SW480 (cell line): ENCODE measurements at places on chromosomes 3 and 15.

DNA sequence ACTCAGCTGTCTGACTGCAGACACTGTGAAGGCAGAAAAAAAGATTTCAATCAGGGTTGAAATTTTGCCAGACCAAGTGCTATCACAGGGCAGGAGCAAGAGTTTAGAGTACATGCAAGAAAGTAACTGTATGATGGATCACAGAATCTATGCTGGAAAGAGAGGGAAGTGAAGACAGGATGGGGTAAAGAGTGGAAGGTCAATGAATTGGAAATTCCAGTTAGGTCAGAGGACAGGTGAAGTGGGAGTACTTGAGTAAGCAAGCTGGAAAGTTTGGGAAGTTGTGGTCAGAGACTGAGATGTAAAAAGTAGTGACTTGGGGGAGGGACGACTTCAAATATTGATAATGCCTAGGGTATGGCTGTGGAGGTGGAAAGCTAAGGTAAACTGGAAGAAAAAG lies 7.2 kb downstream of the SPG11 start:
- DNase-seq = no peak

DNA sequence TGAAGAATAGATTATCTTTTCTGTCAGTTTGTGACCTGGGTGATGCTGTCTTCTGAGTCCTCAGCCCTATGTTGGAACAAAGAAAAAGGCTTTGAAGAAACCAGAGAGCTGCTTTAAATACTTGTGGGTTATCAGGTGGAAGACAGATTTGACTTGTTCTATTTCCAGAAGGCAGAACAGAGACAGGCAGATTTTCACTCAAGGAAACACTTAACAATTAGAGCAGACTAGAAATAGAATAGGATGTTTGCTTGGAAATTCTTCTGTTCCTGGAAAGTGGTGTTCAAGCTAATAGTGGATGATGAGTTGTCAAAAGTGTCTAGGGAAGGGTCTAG lies 219.4 kb downstream of the UBE2E2 start:
- no peak for DNase-seq

- DNase-seq = no peak
Measured at GRCh38 chr15:89475661-89476060, 20.7 kb downstream of the RHCG start.

DNA sequence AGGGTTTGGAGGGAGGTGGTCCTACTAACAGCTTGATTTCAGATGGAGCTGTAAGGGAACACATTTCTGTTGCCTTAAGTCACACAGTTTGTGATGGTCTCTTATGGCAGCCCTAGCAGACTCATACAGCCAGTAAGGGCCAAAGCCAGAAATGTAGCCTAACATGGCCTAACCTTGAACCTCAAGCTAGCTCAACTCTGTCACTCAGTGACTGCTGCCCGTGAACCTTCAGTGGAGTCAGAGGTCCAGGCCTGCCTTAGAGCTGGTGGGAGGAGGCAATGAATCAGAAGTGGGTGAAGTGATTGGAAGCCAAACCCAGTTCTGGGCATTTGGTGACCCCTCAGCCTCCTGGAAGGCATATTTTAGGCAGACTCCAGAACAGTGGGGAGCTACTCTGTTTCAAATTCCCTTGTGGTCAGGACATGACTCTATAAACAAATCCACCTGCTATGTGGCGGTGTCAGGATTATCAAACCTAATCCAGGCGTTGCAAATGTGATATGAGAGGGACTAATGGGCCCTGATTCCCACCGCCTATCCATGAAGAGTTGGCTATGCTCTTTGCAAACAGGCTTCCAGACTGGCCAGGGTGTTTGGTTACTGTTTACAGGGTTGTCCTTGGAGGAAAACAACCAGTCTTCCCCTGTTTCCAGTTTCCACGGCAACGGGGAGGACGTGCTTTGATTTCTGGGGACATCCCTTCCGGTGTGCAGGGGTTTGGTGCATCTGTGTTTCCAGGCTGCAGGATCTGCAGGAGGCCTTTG lies 105.9 kb upstream of the AGBL1 start:
- no peak for DNase-seq

DNA sequence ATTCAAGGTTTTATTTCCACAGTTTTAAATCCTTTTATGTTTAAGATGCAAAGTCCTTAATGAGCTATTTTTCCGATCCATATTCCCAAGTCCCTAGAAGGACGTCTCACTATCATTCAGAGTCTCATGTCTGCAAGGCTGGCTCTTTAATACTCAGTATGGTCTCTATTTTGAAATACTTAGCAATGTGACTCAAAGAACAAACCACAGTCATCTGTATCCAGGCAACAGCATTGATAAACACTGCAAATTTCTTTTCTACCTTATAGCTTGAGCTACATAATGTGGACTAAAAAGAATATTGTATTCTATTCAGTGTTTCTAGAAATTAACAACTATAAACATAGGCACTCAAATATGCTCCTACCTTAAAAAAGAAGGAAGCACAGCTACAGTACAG lies 588.3 kb upstream of the NAALADL2 start:
- DNase-seq = no peak

GRCh38 chr15:27679731-27680471 lies 419.2 kb downstream of the OCA2 start:
- no peak for DNase-seq

GRCh38 chr3:158100681-158101080 lies 5.5 kb downstream of the SHOX2 start:
- DNase-seq = no peak
